ENCODE measurements at places on chromosomes 3 and 15.

- DNase-seq: no peak
Measured at GRCh38 chr3:172099495-172099808, 60.1 kb downstream of the FNDC3B start.

DNA sequence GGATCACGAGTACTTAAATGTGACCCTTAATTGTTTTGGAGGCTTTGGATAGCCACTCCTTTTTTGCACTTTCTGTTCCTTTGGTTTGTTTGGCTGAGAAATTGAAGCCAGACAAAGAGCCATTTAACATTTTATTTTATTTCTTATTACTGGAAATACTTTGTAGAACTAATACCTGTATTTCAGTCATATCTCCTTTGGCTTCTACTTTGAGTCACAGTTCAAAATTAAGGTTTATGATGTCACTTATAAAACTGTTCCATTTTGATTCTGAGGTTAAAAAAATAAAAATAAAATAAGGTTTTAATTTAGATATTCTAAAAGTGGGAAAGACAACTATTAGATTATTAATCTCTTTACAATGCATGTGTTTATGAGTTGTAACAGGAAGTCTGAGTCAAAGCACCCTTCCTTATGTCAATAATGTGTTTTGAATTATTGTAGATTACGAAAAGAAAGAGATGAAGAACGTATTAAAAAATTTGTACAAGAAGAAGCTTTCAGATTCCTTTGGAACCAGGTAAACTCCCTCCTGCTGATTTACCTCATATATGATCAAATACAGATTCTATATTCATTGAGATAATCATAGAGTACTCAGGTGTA is 16.9 kb upstream of the NXPE3 start:
- DNase-seq: no peak

- DNase-seq: no peak
Measured at GRCh38 chr3:45183872-45184262, 37.7 kb upstream of the CDCP1 start.

DNA sequence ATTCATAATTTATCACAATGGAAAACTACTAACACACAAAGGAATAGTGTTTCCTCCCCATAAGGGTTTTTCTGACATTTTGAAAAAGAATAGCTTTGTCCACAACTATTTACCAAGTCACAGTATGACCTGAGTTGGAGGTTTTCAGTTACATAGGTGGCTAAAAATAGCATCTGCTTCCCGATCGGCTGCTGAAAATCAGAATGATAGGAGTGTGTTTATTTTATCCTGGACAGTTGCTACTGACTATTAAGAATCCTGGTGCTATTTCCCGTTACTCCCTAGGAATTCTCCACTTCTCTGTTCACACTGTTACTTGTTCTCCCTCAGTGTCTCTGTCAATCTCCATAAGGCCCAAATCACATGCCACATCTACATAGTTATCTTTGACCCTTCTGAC is 353.9 kb upstream of the RARB start:
- DNase-seq: no peak

DNA sequence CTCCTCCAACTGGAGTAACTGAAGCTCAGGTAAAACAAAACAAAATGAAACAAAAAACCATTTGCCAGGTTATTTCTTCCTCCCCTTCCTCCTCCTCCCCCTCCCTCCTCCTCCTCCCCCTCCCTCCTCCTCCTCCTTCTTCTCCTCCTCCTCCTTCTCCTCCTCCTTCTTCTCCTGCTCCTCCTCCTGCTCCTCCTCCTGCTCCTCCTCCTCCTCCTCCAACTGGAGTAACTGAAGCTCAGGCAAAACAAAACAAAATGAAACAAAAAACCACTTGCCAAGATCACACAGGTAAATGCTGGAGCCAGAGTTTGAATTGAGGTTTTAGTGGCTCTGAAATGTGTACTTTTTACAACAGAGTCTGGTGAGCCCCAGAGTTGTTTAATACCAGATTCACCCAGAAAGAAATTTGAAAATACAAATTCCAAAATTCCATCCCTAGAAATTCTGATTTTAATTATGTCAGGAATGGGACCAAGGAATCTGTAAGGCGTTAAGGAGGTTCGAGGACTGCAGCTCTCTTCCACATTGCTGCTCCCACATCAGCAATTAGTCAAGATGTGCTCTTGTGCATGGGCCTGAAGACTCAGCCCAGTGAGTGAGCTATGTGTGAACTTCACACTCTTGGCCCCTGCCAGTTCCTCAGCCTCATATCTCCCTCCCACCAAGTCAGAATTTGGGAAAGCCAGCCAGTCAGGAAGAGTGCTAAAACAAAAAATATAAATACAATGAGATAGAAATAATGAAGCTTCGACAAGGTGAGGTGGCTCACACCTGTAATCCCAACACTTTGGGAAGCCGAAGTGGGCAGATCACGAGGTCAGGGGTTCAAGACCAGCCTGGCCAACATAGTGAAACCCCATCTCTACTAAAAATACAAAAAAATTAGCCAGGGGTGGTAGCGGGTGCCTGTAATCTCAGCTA is 31.6 kb upstream of the ZNF770 start:
- no peak for DNase-seq

- peak; percentile 8 for DNase-seq
Measured at GRCh38 chr3:120742849-120743365, 363 bp downstream of the GTF2E1 start.

DNA sequence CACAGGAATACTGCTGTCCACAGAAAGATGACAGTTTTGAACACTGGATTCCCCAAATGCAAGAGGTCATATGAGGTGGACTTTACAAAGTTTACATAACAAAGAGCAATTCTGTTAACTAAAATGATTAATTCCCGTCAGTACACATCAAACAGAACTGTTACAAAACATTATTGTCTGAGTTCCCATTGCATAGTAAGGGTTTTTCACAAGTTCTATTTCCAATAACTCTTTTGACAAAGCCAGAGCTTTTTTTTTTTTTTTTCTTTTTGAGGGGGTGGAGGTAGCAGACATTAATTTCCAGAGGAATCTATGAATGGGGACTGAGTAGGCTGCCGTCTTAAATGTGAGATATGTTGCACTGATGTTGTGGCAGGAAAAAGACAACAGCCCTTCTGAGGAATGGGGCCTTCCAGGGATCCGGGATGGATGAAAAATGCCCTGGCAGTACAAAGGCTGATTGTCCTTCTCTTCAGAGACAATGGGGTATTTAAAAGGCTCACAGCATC is 178.1 kb upstream of the KBTBD8 start:
- DNase-seq: no peak

DNA sequence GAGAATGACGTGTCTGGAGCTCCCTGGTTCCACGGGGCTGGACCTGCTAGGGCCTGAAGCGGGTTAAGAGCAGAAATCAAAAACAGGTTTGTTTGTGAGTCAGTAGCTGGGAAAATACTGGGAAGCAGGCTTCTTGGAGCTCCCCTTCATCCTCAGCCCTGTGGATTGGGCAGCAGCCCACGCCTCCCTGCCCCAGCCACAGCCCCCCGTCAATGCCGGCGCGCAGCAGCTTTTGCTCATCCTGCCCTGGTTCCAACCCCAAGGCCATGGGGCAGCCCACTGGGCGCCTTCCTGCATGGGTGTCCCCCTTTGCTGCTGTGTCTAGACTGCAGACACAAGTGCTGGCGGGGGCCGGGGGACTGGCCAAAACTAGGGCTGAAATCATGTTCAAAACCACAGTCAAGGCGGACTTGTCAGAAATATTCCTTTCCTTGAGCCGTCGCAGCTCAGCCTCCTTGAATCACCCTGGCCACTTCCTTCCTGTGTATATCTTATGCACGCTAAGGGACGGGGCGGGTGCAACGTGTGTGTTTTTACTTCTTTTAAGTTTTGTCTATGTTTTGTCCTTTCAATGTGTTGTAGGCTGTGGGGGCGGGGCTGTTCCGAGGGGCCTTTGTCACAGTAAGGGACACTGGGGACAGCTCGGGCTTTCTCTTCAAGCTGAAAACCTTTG is 108.1 kb downstream of the KLF13 start:
- DNase-seq: peak; percentile 68

DNA sequence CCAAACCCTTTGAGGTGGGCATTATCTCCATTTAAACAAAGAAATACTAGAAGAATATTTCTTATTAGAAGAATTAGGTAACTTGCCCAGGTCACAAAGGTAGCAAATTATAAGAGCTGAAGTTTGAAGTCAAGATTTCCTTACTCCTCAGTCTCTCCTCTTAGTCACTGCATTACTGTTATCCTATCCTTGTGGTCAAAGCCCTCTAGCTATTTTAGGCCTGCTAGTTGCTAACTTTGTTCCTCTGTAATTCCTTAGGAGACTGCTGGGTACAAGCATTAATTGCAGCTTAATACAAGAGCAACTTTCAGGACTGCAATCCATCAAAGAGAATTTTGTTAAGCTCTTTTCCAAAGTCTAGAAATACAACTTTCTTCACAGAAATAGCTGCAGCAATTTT is 528.2 kb downstream of the ZIC1 start:
- DNase-seq: no peak

GRCh38 chr15:79874242-79874641 is 22.6 kb downstream of the MTHFS start:
- DNase-seq: no peak

DNA sequence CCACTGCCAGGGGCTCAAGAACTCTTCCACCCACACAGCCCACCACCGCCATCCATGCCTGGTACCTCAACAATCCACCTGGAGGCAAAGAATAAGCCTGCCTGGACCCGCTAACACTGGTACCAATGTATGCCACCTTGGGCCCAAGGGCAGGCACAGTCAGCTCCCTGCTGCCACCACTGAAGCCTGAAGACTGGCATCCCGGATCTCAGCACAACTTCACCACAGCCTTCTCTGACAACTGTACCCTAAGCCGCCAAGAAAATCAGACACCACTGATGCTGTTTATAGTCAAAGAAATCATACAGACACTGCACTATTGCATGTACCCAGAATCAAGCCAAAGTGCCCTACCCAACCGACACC is 56.3 kb downstream of the IGSF11 start:
- no peak for DNase-seq

Data from stimulated activated CD4-positive, alpha-beta T cell treated with anti-CD3 and anti-CD28 coated beads, TNF-alpha, amount 100 ng/mL, for 1 hour (primary cell).